GM18507 (cell line): ENCODE measurements at places on chromosomes 7 and 10.

GRCh38 chr7:136911344-136911743, 42.9 kb downstream of the CHRM2 start:
- DNase-seq: no peak

DNA sequence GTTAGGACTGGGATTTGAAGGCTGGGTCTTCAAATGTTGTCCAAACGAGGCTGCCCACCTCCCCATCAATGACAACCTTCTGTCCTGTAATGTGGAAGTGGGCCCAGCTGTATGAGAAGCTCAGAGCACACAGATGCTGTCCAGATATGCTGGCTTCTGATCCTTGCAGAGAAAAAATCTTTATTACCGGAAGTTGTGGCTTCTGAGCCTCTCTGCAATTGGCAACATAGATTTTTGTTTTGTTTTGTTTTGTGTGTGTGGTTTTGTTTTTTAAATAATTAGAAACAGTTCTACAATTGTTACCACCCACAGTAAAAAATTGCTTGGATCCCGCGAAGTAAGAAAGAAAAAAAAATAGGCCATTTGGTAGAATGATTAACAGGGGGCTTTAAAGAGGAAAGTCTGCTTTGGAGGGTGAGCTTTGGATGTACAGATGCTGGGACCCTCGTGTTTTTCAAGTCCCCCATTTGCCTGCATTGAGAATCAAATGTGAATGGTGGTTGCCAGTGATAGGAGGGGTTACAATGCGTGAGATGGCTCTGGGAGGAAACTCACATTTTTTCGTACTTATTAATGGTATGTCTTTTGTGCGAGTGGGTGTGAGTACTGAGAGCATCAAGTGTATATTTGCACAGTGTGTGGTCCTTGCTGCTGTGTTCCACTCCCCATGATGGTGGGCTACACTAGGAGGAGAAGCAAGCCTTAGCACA, 153.2 kb downstream of the TCF7L2 start:
- no peak for DNase-seq

GRCh38 chr10:113283189-113283588, 269.7 kb upstream of the HABP2 start:
- no peak for DNase-seq

- DNase-seq: no peak
Measured at GRCh38 chr7:101113836-101114235, 13.1 kb upstream of the SERPINE1 start.

GRCh38 chr7:142231716-142232115, 26.1 kb downstream of the PRSS58 start:
- no peak for DNase-seq

- no peak for DNase-seq
Measured at GRCh38 chr10:109851616-109852474, 71.5 kb downstream of the XPNPEP1 start.

- DNase-seq: no peak
Measured at GRCh38 chr10:111093741-111094380, 17.0 kb downstream of the ADRA2A start.

DNA sequence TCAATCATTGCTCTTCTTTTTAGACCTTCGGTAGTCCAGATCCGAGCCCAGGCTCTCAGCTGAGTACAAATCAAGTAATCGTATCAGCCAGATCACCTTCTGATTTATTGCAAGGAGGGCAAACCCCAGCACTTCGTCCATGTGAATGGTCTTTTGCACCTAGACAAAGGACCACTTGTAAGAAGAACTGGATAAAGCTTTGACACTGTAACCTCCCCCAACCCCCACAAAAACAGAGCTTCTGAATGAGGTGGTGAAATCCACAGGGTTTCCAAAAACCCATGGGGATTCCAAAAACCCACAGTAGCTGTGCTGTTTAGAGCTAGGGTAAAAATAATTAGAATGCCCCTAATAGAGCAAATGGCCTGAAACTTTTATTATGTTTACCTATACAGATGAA, 148.8 kb upstream of the ODAD2 start:
- DNase-seq: no peak

DNA sequence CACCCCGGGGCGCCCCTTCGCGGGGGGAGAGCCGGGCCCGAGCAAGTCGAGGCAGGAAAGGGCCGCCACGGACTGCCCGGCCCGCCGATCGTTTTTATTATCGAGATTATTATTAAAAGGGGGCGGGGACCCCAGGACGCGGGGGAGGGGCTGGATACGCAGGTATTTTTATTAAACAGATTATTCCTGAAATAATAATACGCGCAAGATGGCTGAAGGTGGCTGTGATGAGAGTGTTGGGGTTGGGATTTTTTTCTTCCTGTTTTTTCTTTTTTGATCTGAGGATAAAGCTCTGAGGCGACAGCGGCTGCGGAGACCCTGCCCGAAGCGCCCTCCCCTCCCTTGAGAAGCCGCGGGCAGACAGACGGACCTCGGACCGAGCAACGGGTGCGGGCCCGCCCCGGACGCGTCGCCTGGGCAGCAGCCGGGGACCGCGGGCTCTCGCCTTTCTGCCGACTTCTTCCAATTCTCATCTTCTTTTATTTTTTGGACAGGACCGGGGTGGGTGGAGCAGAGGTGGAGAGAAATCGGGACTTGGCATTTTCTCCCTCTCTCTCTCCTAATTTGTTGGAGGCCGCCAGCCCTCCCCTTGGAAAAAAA, 1.4 kb upstream of the TRIM8 start:
- DNase-seq: no peak

GRCh38 chr7:144001543-144001942, 1.4 kb downstream of the OR6B1 start:
- DNase-seq: no peak

DNA sequence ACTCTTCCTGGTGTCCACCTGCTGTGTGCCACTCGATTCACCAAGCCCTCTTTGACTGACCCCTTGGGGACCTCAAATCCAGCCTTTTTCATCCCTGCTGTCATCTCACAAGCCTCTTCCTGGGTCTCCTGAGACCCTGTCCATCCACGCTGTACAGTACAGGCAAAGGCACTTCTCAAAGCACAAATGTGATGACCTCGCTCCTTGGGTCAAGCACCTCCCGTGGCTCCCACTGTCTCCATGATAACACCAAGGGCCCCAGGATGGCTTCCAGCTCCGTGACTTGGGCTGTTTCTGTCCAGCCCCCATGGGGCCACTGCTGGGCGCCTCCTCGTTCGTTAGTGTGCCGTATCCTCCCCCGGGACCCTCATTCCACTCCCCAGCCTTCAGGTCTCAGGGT, 28.7 kb downstream of the PVRIG start:
- DNase-seq: no peak

GRCh38 chr10:6465854-6466601, 114.0 kb downstream of the PRKCQ start:
- no peak for DNase-seq

- DNase-seq: no peak
Measured at GRCh38 chr10:24235471-24235870, 26.5 kb downstream of the KIAA1217 start.
